ENCODE measurements at places on chromosomes 7 and 10. TPM values are rescaled to one million over a fixed set of nuclear protein-coding genes. Genes with fewer than 3 reads are reported as not detected.

Gene AOAH
- 2.6 TPM for polyA plus RNA-seq

Gene CASD1
- polyA plus RNA-seq = 11.6 TPM

Gene CAV2
- 3.8 TPM for polyA plus RNA-seq

Gene SEMA3D
- 0.22 TPM for polyA plus RNA-seq

Gene MINDY4
- 5.1 TPM for polyA plus RNA-seq

Gene TAS2R5
- polyA plus RNA-seq = not detected

Gene DMTF1
- polyA plus RNA-seq = 14.4 TPM

Gene UCN3
- polyA plus RNA-seq = 19.8 TPM

Gene OPN1SW
- not detected for polyA plus RNA-seq

Gene MUC3A
- polyA plus RNA-seq = 0.12 TPM

Gene OPALIN
- polyA plus RNA-seq = 31.9 TPM

Gene SH2B2
- 8.3 TPM for polyA plus RNA-seq

Gene JAKMIP3
- polyA plus RNA-seq = 1.0 TPM

Gene DOCK4
- polyA plus RNA-seq = 8.4 TPM

Gene BRI3
- polyA plus RNA-seq = 145 TPM

Gene ATOH7
- polyA plus RNA-seq = 1.4 TPM

Gene PILRA
- 3.8 TPM for polyA plus RNA-seq

Gene TRA2A
- polyA plus RNA-seq = 23.0 TPM

Gene MPP7
- 0.41 TPM for polyA plus RNA-seq

Gene PANK1
- polyA plus RNA-seq = 4.6 TPM

Gene SDK1
- polyA plus RNA-seq = 62.9 TPM

Gene SMKR1
- polyA plus RNA-seq = 9.1 TPM

Gene MUC12
- 1.4 TPM for polyA plus RNA-seq

Gene LEP
- not detected for polyA plus RNA-seq

Gene C10orf95
- polyA plus RNA-seq = 0.53 TPM

Gene ABCB4
- 0.75 TPM for polyA plus RNA-seq

Gene CALML5
- not detected for polyA plus RNA-seq

Gene ANXA8
- polyA plus RNA-seq = not detected

Gene IFIT1
- 15.9 TPM for polyA plus RNA-seq

Gene TUBAL3
- polyA plus RNA-seq = 0.24 TPM

Gene PCLO
- 20.3 TPM for polyA plus RNA-seq

Measured in brain (organoid and tissue), 16 donors.